ENCODE measurements at places on chromosomes 12 and 14.

GRCh38 chr14:87638196-87638595, 354.8 kb downstream of the GALC start:
- DNase-seq = no peak

DNA sequence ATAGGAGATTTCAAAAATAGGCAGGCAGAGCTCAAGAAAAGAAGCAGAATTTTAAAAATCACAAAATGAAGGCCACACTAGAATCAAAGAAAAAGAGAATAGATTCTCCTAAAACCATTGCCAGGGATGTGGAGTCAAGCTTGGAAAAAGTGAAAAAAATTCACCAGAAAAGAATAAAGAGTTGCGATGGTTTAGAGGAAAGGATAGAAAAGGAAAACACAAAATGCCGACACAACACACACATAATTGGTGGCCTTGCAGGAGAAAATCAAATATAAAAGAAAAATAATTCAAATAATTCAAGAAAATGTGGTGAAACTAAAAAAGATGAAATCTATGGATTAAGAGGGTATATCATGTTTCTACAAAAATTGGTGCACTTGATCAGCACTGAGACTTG, 181.6 kb upstream of the C14orf180 start:
- no peak for DNase-seq

- no peak for DNase-seq
Observed at GRCh38 chr12:78418919-78419318, 445.7 kb upstream of the SYT1 start.

DNA sequence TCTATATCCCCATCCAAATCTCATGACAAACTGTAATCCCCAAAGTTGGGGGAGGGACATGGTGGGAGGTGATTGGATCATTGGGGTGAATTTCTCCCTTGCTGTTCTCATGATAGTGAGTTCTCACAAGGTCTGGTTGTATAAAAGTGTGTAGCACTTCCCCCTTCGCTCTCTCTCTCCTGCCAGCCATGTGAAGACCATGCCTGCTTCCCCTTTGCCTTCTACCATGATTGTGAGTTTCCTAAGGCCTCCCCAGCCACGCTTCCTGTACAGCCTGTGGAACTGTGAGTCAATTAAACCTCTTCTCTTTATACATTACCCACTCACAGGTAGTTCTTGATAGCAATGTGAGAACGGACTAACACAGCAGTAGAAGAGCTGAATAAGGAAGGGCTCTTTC, 62.6 kb upstream of the VASH1 start:
- no peak for DNase-seq

GRCh38 chr12:95214466-95214865, 2.8 kb downstream of the FGD6 start:
- DNase-seq = no peak

- DNase-seq = no peak
Observed at GRCh38 chr14:102754370-102755262, 22.6 kb upstream of the TRAF3 start.

- DNase-seq = no peak
Observed at GRCh38 chr12:49880756-49881414, 22.8 kb downstream of the FAIM2 start.

DNA sequence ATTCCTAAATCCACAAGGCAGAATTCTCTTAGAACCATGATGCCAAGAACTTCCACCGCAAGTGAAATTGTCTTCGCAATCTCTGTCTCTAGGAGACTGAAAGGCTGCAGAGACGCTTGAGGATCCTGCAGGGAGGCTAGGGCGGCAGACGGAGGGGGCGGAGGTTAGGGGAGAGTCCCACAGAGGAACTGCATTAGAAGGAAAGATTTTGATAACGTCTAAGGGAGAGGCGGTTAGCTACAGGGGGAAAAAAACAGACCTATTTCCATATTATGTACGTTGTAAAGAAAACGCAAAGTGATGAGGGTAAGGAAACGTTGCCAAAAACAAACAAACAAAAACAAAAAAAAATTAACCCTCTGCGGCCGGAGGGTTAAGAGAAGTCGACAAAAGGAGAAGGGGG, 595 bp downstream of the KLHL28 start:
- peak; percentile 65 for DNase-seq

- no peak for DNase-seq
Observed at GRCh38 chr12:109988274-109988673, 7.9 kb downstream of the GIT2 start.

- no peak for DNase-seq
Observed at GRCh38 chr14:105292826-105293711, 7.7 kb downstream of the BRF1 start.

DNA sequence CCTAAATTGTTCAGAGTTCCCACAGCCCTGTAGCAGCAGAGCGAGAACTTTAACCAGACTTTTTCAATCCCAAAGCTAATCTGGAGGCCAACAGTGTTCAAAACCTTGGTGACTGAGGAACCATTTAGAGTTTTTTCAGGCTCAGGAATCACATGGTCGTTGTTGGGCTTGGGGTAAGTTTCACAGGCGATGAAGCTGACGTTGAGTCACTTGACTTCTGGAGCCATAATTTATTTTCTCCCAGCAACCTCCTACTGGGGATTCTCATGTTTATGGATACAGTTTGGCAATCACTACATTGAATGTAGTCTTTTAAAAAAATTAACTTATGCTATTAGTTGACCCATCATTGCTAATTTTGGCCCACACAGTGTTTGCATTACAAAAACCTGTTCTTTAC, 34.5 kb downstream of the SSPN start:
- no peak for DNase-seq

- DNase-seq = no peak
Observed at GRCh38 chr12:46073321-46073720, 82.9 kb upstream of the SCAF11 start.

- DNase-seq = no peak
Observed at GRCh38 chr12:130137040-130138018, 24.9 kb upstream of the FZD10 start.

DNA sequence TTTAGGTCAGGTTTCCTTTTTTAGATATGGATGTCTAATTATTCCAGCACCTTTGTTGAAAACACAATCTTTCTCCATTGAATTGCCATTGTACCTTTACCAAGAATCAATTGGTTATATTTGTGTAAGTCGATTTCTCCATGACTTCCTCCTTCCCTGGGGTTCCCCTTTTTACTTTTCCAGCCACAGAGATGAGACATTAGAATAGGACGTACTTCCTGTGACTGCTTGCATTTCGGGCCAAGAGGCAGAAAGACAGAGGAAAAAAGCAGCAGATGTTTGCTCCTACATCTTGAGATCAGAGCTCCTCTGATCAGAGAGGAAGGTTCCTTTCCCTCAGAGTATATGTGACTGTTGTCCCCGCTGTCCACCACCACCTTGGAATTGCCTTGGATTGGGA, 453.7 kb upstream of the RGS6 start:
- no peak for DNase-seq

GRCh38 chr12:111434680-111435338, 29.1 kb downstream of the SH2B3 start:
- DNase-seq = peak; percentile 73

GRCh38 chr14:29953501-29953900, 25.9 kb upstream of the PRKD1 start:
- DNase-seq = no peak

- DNase-seq = peak; percentile 32
Observed at GRCh38 chr12:109461846-109462756, 15.0 kb downstream of the KCTD10 start.

DNA sequence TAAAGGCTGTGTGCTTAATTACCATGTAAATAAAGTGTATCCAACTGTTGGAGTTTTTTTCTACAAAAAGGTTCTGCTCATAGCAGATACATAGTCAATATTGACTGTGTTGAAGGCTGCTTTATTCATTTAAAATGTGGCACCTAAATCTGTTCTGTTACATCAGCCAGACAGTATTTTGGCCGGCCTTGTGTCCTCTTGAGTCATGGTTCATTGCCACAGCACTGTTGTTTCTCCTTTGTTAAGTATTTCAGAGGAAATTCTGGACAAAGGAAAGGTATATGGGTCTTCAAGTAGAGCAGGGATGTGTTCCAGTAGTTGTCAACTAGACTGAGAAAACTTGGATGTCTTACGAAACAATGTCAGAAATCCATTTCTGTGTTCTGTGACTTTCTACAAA, 95.5 kb downstream of the SLC38A6 start:
- DNase-seq = no peak

Data from A673 (cell line).